D721Med (cell line): ENCODE measurements at places on chromosomes 2 and 18.

GRCh38 chr2:84299211-84299775 is 159.8 kb downstream of the SUCLG1 start:
- no peak for DNase-seq

DNA sequence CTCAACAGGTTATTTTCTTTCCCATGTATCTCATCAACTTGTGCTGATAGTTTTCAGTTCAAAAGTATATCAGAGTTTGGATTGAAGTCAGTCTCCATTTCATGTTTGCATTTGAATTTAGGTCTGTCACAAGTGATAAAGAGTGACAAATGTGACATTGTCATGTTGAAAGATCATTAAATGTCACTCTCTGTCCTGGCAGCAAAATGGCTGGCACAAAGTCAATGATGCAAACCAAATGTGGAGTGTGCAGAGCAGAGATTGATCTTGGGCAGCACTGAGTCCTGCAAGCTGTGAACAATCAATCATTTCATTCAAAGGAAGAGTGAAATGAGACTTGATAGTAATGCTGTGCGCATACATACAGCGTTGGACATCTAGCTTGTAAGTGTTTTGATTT is 421.8 kb upstream of the CDH7 start:
- DNase-seq = no peak

GRCh38 chr2:10028988-10029874 is 14.1 kb upstream of the KLF11 start:
- no peak for DNase-seq

DNA sequence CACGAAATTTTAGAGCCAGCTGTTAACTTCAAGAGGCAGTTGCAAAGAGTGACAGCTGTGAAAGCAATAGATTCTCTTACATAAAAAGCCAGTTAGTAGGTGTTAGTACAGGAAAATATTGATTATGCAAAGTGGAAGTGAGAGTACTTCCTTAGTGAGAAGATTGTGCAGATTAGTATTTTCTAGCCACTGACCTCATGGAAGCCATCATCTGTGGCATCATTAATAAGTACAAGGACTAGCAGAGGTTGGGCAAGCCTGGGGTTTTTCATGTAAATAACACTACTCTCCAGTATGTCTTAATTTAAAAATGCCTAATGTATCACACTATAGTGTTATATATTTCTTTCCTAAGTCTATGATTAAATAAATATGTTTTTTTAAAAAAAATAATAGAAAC is 166.2 kb upstream of the DTNA start:
- no peak for DNase-seq

DNA sequence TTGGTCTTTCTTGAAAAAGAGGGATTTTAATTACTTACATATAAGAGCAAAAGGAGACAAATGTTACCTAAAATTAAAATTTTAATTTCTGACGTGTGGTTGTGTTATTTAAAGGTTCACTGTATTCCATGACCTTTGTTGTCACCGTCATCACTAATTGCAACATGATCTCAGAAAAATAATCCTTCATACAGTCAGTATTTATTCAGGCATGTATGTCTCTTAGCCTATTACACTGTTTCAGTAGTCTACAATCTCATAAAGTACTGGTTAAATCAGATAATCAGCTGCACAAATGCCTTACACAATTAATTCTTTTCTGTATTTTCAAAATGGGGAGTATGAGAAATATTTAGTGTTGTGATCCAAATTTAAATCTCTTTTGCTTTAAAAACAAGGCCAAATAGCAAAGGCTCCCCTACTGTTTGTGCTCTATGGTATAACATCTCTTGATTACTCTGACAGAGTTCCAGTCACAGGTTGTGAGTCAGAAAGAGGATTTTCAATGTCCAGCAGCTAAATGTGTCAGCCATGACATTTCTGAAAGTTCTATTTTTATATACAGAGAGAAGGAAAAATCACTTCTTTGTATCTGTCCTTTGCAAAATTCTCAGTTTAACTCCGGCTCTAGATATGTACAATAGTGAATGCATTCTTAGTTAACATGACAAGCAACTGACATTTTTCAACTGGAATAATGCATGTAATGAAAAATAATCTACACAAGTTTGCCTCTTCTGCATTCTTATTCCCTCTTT is 184.0 kb downstream of the FIGN start:
- no peak for DNase-seq

- no peak for DNase-seq
Measured at GRCh38 chr2:67585400-67585799, 188.3 kb downstream of the ETAA1 start.

- DNase-seq = no peak
Measured at GRCh38 chr2:12076810-12077209, 330.4 kb downstream of the LPIN1 start.

DNA sequence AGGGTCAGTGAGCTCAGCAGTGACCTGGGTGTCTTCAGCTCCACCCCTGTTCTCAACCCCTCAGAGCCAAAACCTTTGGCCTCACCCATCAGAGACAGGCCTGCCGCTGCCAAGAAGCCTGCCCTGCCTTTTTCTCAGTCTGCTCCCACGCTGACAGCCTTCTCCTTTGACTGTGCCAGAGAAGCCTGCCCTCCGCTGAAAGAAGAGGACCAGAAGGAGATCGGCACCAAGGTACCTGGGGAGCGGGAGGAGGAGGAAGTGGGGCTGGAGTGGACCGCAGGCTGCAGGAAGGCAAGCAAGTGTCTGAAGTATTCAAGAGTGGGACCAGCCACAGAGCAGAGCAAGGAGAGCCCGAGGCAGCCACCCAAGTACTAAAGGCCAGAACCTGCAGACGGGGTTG is 33.2 kb downstream of the TOGARAM2 start:
- no peak for DNase-seq

- DNase-seq = no peak
Measured at GRCh38 chr2:176118601-176119339, 2.2 kb downstream of the HOXD10 start.

DNA sequence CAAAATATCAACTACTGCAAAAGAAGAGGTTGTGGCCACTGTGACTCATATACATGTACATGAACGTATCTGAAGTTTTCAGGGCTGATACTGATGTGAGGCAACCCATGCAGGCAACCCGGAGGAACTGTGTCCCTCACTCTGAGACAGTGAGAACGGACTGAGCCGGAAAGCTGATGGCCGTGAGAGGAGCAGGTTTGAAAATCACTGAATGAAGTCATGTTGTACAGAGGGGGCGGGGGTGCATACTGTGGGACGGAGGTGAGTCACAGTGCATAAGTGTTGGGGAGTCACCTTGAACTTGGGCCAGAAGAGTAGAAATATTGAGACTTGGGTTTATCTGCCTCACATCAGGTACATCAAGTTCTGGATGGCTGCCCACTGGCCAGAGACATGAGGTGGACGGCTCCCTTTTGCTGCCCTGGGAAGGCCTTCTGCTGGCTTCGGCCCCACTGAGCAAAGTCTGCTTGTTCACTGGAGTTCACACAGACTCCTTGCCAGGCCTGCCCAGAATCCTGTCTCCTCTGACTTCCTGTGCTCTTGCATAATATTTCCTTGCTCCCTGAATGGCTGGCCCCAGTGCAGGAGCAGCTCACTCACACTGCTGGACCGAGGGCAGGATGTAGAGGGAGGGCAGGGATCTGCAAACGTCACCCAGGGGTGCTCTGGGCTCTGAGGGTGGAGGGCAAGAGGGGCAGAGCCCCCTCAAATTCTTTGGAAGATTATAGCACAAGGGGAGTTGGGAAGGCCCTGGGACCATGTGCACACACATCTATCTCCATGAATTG is 18.1 kb downstream of the EPAS1 start:
- DNase-seq = no peak

DNA sequence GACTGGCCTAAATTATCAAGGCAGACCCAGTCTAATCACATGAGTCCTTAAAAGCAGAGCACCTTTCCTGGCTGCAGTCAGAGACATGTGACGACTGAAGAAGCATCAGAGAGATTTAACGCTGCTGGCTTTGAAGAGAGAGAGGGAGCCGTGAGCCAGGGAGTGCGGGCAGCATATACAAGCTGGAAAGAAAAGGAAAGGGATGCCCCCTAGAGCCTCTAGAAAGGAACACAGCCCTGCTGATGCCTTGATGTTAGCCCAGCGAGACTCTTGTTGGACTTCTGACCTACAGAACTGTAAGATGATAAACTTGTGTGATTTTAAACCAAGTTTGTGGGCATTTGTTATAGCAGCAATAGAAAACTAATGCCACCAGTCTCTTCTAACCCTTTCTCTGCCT is 58.1 kb downstream of the HEATR5B start:
- DNase-seq = no peak

DNA sequence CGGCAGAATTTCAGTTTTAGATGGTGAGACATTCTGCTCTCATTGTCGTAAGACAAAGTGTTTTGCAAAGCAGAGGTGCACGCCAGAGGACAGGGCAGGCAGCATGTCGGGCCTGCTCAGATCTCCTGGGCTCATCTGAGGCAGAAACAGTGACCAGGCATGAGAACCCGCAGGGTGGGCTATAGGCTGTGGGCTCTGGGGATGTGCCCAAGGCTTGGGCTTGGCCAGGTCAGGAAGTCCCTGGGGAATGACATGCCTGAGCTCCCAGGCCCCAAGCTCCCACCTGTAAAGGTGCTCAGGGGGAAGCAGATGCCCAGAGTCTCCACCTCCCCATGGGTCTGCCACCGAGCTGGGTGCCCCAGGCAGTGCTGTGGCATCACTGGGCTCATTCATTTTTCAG is 35.3 kb downstream of the INHBB start:
- no peak for DNase-seq

GRCh38 chr18:61546590-61546989 is 213.4 kb downstream of the CDH20 start:
- DNase-seq = no peak

GRCh38 chr2:242002944-242003343 is 133.4 kb downstream of the RTP5 start:
- DNase-seq = no peak

GRCh38 chr2:59630789-59631188 is 922.7 kb downstream of the BCL11A start:
- DNase-seq = no peak

GRCh38 chr2:1736045-1736444 is 8.3 kb downstream of the PXDN start:
- DNase-seq = no peak

- no peak for DNase-seq
Measured at GRCh38 chr18:27719680-27720079, 457.2 kb downstream of the CDH2 start.
